Activated CD4-positive, alpha-beta T cell treated with anti-CD3 and anti-CD28 coated beads, Interleukin-2, amount 50 U/mL, for 16 hours (primary cell): ENCODE measurements at places on chromosomes 7 and 10.
A peak's percentile ranks its signal among the peaks of the same experiment; 100 is the strongest.

- DNase-seq: peak; percentile 24
Measured at GRCh38 chr7:106375499-106375898, 90.7 kb upstream of the NAMPT start.

DNA sequence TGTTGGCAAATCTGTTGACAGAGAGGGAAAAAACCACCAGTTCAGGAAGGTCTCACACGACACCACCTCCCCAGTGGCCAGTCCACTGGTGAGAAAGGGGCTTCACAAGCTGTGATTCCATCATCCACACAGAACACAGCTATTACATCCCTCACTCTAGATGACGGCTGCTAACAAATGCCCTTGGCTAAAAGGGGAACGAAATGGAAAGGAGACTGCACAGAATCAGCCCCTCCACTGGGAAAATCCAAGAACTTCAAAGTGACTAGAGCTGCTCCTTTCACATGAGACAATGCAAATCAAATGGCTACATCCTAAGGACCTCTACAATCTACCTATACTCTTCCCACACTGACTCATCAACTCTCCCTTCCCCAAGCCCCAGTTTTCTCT, 5.6 kb downstream of the PARP12 start:
- no peak for DNase-seq

DNA sequence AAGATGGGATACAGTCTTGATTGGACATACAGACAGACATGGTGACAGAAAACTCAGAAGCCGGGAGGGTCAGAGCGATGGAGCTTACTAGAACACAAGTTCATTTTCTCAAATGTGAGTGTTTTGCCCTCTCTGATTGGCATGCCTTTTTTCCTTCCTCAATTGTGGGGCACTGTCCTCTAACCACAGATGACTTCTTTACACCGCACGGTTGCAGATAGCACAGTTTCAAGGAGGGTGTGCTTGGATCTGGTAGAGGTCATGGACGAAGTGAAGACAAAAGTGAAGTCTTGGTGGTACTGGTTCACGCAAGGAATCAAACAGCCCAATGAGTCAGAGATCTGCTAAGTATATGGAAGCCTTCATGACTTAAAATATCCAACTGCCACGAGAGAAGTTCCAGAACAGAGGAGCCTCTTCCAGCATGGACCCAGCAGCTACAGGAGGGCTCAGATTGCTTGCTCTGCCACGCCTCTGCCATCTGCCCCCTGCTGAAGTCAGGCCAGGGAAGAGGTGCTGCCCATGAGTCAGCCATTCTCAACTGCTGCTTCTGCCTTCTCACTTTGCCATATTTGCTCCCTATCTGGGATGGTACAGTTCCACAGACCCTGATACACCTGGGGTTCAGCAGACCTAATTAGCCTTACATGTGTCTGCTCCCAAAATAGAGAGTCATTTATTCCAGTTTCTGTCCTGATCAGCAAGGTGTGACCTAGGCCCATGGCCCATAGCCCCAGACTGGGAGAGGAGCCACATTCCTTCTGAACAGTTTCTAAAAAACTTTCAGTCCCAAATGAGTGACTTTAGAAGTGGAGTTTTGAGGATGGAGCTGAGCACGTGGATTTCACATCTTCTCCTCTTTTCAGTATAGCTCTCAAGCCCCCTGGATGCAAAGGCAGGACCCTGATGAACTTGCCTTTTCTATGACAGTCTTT, 413.8 kb downstream of the KCNMA1 start:
- no peak for DNase-seq

DNA sequence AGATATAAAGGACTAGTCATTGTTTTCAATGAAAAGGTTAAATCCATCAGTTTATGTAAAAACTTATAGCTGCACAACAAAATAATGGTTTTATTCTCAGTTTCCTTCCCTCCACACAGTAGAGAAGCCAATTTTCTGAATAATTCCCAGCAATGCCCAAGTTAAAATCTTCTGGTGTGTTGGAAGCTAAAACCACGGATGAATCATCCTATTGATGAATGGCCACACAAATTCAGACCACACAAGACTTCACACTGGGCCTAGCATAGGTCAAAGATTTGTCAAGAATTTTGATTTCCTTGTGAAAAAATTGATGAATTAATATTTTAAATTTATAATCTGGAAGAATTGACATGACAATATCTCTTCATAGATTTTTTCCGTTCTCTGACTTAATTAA, 617.6 kb downstream of the INHBA start:
- no peak for DNase-seq
